NCI-H510A (cell line): ENCODE measurements at places on chromosomes 2 and 18.

GRCh38 chr18:23114171-23114881 lies 21.0 kb upstream of the CABLES1 start:
- DNase-seq, result no peak

- no peak for DNase-seq
Observed at GRCh38 chr18:57864615-57865121, 61.6 kb upstream of the ATP8B1 start.

GRCh38 chr2:147223119-147223518 lies 621.7 kb upstream of the ACVR2A start:
- no peak for DNase-seq

DNA sequence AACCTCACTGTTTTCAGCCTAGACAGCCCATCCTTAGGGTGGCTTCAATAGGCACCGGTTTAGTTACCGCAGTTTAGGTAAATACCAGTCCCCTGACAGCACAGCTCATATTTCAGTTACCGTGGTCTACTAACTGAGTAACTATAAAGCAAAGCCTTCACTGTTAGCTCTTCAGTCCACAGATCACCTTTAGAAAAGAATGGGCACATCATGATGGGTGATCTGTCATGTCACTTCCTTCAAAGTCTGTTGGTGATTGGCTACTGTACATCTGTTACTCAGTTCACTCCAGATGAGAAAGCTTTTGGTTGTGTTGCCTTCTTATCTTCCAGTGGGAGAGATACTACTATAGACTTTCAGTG lies 21.0 kb downstream of the SLC20A1 start:
- DNase-seq, result no peak

DNA sequence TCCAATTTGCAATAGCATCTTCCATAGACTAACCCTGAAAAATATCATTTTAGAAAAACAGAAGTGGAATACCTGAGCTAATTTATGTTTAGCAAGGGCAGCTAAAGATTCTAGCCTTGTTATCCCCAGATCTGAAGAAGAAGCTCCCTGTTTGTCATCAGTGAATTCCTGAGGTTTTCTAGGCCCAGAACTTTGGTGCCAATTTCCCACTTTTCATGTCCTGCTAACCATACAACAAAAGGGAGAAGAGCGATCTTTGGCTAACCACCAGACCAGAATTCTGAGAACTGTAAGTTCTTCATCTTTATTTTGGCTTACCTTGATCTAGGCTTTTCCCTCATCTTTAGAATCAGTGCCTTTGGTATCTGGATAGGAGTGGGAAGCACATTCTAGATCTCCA lies 51.3 kb upstream of the RASGRP3 start:
- no peak for DNase-seq

GRCh38 chr2:121575800-121576199 lies 45.1 kb downstream of the RNU4ATAC start:
- DNase-seq, result no peak

GRCh38 chr2:43383533-43383932 lies 157.1 kb upstream of the ZFP36L2 start:
- no peak for DNase-seq

DNA sequence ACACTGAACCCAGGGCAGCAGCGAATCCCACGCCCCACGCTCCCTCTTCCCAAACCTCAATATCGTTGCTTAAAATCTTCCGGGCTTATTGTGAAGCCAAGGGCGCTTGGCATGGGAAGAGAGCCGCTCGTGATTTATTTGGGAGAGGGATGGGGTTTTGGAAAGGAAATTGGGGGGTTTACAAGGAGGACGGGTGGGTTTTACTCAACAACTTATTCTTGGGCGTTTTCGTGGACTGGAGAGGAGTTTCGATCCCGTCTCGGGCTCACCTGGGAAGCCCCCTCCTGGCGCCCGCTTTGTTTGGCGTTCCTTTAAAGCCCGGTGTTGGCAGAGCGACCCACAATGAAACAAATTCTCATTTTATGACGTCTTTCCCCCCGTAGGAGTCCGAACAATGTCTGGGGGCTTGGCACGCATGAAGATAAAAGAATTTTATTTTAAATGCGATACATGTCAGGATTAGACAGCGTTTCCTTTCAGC lies 135.3 kb downstream of the INSIG2 start:
- DNase-seq, result no peak

DNA sequence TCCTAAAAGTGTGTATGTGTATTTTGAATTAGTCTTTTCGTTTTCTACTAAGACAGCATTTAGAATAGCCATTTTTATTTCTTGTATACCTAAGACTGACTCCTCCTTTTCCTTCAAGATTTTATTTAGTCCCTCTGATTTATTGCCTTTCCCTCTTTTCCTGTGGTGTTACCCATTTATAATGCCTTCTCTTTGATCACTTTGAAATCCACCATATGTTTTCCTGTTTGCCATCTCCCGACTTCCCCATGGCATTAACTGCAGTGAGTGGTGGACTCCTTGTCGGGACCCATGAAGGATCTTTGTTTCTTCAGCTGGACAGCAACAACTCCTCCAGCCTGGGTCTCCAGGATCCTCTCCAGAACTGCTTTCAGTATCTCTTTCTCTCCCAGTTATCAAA lies 160.7 kb downstream of the CSRNP3 start:
- DNase-seq, result no peak

DNA sequence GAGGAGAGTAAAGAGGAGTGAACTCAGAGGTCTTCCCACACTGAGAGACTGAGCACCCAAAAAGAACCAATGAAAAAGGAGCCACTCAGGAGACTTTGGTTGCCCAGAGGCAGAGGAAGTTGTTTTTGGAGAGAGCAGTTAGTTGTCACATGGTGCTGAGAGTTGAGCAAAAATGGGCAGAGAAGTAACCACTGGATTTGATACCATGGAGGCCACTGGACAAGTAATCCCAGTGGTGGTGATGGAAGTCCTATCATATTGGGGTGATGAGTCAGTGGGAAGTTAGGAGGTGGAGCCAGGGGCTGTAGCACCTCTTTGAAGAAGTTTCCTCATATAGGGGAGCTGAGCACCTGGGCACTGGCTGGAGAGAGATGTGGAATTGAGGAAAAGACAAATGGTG lies 235.8 kb downstream of the TPGS2 start:
- no peak for DNase-seq

GRCh38 chr2:26740346-26740745 lies 23.7 kb upstream of the SLC35F6 start:
- no peak for DNase-seq

GRCh38 chr2:213980883-213981282 lies 430.0 kb upstream of the VWC2L start:
- DNase-seq, result no peak

- no peak for DNase-seq
Observed at GRCh38 chr2:59888015-59888414, 665.4 kb downstream of the BCL11A start.

- peak; percentile 71 for DNase-seq
Observed at GRCh38 chr2:174341293-174341994, 6.7 kb downstream of the SP9 start.

DNA sequence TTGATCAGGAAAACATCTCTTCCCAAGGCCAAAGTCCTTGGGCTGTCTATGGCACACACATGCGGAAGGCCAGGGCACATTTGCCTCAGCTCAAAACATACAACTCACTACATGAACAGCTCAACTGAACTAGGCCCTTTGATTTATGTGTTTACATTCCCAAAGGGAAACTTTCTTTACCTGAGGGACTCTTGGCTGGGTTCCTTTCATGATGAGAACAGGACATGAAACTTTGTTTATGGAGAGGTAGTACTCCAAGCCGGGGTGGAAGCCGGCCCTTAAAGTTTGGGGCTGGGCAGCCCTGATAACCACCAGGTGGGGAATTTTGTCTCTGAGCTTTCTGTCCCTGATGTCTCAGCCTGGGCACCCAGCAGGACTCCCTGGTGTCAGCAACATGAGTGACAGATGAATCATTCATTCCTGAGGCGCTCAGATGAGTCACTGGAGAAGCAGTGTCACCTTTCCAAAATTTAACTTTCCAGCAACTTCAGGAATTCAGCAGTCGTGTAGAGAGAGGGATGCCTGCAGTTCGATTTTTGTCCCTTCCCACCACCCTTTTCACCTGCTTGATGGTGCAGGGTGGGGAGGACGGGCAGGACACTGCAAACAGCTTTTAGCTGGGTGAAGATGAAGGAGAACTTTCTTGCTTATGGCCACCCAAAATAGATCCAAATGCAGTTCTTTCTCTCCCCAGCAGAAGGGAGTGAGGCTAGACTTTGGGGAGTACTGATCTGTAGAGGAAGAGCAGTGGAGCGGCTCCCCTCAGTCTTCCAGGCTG lies 331.6 kb downstream of the DYSF start:
- DNase-seq, result no peak

- DNase-seq, result no peak
Observed at GRCh38 chr18:80185545-80185944, 61.8 kb downstream of the PARD6G start.

GRCh38 chr2:230299618-230300017 lies 27.4 kb upstream of the SP140L start:
- no peak for DNase-seq

- peak; percentile 39 for DNase-seq
Observed at GRCh38 chr2:234355021-234355720, 141.7 kb downstream of the ARL4C start.

GRCh38 chr18:74196220-74197119 lies 48.1 kb downstream of the TIMM21 start:
- peak; percentile 17 for DNase-seq

- DNase-seq, result no peak
Observed at GRCh38 chr2:17748745-17749144, 4.9 kb downstream of the SMC6 start.
